ENCODE measurements at places on chromosomes 12 and 14. TPM values are rescaled to one million over a fixed set of nuclear protein-coding genes. Genes with fewer than 3 reads are reported as not detected.
A peak's percentile ranks its signal among the peaks of the same experiment; 100 is the strongest.

- no peak for DNase-seq
These were observed 58.0 kb downstream of the NTF3 start for GRCh38 chr12:5489760-5490406.

- peak; percentile 65 for DNase-seq
These were observed 214.5 kb downstream of the PAH start for GRCh38 chr12:102702447-102703114.

DNA sequence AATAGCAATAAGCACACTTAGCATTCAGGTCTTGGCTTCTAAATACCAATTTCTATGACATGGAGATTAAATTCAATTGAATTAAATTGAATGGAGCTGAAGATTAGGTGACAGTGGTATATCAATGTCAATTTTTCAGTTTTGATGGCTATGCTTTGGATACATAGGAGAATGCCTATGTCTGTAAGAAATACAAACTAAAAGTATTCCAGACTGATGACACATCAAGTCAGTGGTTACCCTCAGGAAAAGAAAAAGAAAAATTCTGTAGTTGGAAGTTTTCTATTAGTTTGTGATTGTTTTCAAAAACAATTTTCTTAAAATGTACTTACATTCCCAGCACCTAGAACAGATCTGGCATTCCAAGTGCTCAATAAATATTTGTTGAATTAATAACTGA, 4.9 kb upstream of the DCAF4 start:
- peak; percentile 35 for DNase-seq

GRCh38 chr12:93198086-93198485, 179.6 kb upstream of the NUDT4 start:
- DNase-seq = peak; percentile 88

The PTPRO gene
- polyA plus RNA-seq = 0.03 TPM

All from IMR-90 (cell line).